ENCODE measurements at places on chromosomes 7 and 10. TPM values are rescaled to one million over a fixed set of nuclear protein-coding genes. Genes with fewer than 3 reads are reported as not detected.

The STOX1 gene
- 1.1 TPM for total RNA-seq

The BMPER gene
- 0.52 TPM for total RNA-seq

The POLR2J2 gene
- 3.3 TPM for total RNA-seq

- no peak for DNase-seq
Observed at GRCh38 chr10:84114088-84114667, 25.1 kb upstream of the GHITM start.

DNA sequence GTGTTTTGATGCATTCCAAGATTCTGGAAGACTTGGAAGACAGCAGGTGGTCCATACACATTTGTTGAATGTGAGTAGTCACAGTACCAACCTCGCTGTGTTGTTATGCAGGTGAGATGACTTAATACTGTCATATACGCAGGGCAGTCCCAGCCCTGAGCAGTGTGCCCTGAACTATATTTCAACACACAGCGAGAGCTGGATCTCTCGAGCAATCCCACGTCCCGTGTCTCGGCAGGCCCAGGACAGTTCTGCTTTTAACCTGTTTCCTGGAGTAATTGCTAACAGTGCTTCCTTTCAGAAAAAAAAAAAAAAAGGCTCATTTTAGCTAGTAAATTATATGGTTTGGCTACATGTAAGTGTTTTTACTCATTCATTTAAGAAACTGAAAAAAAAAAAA is 179.7 kb downstream of the PRKCQ start:
- DNase-seq, result no peak

The LRIT1 gene
- total RNA-seq, result not detected

The CLEC2L gene
- total RNA-seq, result not detected

- no peak for DNase-seq
Observed at GRCh38 chr10:99709480-99710229, 22.3 kb downstream of the COX15 start.

DNA sequence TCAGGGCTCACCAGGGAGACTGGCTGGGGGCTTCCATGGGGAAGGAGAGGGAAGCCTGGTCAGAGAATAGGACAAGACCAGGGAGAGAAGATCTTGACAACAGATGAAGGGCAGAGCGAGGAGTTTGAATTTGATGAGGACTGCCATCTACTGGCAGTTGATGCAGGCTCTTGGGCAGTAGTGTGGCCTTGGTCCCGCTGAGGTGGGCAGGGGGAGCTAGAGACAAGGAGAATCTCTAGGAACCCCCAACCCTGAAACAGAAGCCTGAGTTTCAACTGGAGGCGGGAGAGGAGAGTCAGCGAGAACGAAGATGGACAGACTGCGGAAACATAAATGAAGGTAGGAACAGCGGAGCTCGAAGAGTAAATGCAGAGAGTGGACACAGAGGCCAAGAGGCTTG is 81.0 kb downstream of the PPP1R3C start:
- peak; percentile 49 for DNase-seq
